T-helper 2 cell treated with Interferon-gamma antibody and Interleukin-4, amounts not matched to agents 5 μg/mL and 100 μg/mL, for 36 hours (primary cell): ENCODE measurements at places on chromosomes 4 and X.

DNA sequence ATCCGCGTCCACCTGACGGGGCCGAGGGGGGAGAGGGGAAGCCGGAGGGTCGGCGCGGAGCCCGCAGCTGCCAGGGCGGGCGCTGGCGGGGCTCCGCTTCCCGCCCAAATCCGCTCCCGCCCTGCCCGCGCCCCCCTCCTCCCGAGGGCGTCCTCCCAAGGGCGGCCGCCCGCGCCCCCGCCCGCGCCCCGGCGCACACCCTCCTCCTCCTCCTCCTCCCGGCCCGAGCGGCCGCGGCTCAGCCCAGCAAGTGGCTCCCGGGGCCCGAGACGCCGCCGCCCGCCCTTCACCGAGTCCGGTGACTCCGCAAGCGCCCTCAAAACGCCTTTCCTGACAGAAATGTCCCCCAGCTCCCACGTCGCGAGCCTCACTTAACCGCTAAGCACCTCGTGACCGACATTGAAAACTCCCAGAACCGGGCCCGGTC is 487 bp downstream of the HMGB2 start:
- DNase-seq = no peak

DNA sequence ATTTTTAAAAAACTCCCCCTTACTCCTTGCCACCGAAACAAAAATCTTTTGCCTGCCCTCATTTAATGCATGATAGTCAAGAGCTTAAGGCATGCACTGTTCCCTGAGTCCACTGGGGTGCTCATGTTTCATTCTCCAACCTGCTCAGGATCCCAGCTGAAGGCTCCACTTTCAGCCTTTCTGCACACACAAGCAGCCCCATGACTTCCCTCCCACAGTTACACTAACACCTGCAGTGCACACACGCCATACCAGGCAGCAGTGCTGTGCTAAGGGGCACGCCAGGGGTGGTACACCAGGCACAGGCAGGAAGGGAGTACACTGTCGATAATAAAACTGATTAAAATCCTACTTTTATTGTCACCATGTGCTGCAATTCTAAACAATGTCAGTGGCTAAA is 385.2 kb downstream of the BMPR1B start:
- no peak for DNase-seq

GRCh38 chr4:47510506-47511143 is 25.6 kb downstream of the ATP10D start:
- no peak for DNase-seq

DNA sequence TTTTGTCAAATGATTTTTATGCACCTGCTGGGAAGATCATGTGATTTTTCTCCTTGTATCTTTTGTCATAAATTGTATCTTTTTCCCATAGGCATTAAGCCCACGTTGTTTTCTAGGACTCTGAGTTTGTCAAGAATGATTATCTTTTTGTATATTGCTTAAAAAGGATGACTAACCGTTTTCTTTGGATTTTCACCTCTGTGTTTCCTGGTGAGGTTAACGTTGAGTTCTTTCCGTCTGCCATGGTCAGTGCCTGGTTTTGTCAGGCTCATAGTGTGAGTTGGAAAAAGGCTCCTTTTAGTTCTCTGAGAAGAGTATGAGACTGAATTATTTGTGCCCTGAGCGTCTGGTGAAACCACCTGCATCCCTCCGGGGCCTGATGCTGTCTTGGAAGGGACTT is 21.9 kb downstream of the PCGF3 start:
- DNase-seq = no peak

GRCh38 chr4:6891436-6892170 is 18.0 kb upstream of the TBC1D14 start:
- no peak for DNase-seq

GRCh38 chr4:101806914-101807313 is 16.4 kb downstream of the BANK1 start:
- DNase-seq = no peak

DNA sequence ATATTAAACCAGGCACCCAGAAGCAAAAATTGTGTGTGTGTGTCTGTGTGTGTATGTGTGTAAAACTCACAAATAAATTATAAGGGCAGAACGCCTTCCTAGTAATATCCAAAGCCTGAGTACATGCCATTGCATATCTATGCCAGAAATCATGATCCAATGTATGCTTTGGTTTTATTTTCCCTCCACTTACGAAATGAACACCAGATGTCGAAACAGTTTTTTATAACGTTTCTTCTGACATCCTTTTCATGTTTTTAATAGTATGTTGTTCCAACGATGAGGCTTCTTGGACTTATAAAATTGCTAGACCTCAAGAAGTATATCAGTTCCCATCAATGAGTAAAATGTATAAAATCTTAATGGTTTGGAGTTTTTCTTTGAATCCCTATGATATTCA is 55.4 kb downstream of the KCNIP4 start:
- no peak for DNase-seq

DNA sequence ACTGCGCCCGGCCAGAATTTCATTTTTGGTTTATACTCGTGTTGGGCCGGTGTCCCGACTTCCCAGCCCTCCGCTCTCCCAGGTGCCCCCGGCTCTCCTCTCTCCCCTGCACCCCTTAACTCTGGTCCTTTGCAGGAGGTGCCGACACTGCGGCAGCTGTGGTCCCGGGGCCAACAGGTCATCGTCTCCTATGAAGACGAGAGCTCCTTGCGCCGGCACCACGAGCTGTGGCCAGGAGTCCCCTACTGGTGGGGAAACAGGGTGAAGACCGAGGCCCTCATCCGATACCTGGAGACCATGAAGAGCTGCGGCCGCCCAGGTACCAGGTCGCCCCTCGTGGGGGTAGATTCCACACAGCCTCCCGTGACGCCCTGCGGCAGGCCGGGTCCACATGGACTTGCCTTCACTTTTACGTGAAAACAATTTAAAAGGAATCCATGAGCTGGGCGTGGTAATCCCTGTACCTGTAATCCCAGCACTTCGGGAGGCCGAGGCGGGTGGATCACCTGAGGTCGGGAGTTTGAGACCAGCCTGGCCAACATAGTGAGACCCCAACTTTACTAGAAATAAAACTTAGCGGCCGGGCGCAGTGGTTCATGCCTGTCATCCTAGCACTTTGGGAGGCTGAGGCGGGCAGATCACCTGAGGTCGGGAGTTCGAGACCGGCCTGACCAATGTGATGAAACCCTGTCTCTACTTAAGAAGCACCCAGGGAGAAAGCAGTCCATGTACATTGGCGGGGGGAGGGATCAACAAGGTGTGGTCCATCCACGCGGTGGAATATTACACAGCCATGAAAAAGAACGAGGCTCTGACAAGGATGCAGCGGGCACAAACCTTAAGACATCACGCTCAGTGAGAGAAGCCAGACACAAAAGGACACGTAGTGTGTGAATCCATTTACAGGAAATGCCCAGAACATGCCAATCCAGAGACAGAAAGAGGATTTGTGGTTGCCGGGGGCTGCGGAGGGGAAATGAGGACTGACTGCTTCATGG is 12.0 kb downstream of the PLCXD1 start:
- DNase-seq = no peak

- DNase-seq = no peak
Observed at GRCh38 chr4:74365761-74366160, 816 bp downstream of the EREG start.

- no peak for DNase-seq
Observed at GRCh38 chr4:145315811-145316225, 135.4 kb upstream of the OTUD4 start.

- no peak for DNase-seq
Observed at GRCh38 chrX:148947399-148947975, 447.1 kb downstream of the AFF2 start.

GRCh38 chrX:151692825-151693224 is 2.4 kb upstream of the PRRG3 start:
- DNase-seq = no peak
